ENCODE measurements at places on chromosomes 2 and 18.
A peak's percentile ranks its signal among the peaks of the same experiment; 100 is the strongest.

- no peak for DNase-seq
Observed at GRCh38 chr2:79120194-79120713, at the start of gene REG1A. TSS of gene REG1A (plus strand) at chr2:79120488. CDS start at chr2:79120862, 374 bp downstream.

DNA sequence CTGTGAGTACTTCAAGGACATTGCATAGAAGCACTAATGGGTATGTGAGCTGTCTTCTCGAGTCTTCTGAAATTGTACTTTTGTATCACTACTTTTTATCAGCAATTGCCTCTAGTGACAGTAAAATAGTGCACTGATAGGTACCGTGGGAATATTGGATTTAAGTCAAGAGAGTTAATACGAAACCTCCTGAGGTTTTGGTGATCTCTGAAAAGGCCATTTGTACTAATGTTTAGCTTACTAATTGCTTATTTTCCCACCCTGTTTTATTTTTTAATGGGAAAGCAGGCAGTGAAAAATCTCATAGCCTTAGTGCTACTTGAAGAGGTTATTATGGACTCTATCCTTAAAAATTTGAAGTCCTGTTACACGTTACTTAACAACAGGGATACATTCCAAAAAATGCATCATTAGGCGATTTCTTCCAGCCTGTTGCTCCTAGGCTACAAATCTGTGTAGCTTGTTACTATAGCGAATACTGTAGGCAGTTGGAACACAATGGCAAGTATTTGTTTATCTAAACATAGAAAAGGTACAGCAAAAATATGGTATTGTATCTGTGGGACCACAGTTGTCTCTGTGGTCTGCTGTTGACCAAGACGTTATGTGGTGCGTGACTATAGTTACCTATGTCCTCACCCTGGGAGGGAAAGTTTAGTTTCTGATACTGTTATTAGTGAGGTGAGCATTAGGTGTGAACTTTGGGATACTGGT lies 65.9 kb downstream of the CAB39 start:
- DNase-seq = no peak

DNA sequence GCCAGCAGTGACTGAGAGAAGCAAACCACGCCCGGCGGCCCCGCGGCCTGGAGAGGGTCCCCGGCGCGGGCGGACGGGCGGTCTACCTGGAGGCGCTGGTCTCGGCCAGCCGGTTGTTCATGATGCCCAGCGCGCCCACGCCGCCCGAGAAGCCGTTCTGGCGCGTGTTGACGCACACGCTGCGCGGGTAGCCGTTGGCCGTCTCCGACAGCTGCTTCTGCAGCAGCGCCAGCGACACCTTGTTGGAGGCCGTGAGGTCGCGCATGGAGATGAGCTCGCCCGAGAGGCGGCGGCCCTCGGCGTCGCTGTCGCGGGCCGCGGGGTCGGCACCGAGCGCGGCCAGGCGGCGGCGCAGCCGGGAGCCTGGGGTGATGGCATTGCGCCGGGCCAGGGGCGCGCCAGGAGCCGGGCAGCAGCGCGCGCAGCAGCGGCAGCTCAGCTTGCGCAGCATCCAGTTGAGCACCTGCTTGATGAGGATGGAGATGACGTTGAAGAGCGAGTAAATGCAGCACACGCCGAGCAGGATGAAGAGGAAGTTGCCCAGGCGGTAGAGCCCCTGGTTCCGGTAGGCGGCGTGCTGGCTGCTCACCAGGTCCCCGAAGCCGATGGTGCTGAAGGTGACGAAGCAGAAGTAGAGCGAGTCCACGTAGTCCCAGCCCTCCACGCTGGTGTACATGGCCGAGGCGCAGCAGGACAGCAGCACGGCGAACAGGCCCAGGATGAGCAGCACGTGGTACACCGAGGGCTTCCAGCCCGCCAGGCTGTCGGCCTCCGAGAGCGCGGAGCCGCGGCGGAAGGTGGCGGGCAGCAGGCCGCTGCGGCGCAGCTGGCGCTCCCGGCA lies 118.1 kb downstream of the MSH2 start:
- peak; percentile 48 for DNase-seq

DNA sequence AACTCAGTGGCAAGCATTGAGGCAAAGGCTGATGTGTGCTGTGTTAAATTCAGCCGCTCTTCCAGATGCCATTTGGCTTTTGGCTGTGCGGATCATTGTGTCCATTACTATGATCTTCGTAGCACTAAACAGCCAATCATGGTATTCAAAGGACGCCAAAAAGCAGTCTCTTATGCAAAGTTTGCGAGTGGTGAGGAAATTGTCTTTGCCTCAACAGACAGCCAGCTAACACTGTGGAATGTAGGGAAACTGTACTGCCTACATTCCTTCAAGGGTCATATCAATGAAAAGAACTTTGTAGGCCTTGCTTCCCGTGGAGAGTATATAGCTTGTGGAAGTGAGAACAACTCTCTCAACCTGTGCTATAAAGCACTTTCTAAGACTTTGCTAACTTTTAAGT lies 195.5 kb upstream of the RAB12 start:
- DNase-seq = no peak

- no peak for DNase-seq
Observed at GRCh38 chr2:36770542-36771287, 74.2 kb downstream of the VIT start.

- DNase-seq = no peak
Observed at GRCh38 chr2:233033672-233034071, 1.2 kb downstream of the NEU2 start.

DNA sequence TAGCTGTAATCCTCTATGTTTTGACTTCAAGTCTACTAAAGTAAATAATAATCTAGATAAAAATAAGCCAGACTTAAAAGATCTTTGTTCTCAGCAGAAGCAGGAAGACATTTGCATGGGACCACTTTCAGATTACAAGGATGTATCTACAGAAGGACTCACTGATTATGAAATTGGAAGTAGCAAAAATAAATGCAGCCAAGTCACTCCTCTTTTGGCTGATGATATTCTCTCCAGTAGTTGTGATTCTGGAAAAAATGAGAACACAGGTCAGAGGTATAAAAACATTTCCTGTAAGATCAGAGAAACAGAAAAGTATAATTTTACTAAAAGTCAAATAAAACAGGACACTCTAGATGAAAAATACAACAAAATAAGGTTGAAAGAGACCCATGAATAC lies 338.4 kb downstream of the ZNF804A start:
- DNase-seq = no peak

DNA sequence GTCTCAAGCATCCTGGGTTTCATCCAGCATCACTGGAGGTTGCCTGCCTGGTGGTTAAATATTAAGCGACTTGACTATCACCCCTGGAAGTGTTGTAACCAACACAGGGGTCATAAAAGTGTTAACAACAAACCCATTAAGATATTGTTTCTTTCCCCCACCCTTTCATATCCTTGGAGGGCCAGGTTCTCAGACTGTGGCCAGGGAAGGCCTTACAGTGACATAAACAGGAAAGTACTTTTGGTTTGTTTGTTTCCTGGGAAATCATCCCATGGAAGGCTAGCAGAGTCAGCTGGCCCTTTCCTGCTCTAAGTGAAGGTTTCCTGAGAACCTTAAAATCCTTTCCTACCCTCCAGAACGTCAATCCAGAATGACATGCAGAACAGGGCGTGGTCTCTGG lies 160.9 kb downstream of the CLIP4 start:
- DNase-seq = no peak

DNA sequence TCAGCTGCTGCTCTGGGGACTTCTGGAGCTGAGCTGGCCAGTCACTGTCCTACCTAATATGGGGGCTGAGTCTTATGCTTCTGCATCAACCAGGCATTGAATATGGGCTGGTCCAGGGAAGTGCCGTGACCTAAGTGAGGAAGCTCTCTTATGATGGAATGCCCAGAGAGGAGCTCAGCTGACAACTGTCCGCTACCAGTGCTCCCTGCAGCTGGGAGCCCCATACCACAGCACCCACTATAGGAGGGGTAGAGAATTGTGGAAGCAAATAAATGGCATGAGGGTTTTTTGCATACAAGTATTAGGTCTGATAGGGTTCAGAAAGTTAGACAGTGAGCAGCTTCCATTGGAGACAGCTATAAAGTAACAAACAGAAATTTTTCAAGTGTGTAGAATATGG lies 4.5 kb downstream of the TIMM21 start:
- DNase-seq = no peak

DNA sequence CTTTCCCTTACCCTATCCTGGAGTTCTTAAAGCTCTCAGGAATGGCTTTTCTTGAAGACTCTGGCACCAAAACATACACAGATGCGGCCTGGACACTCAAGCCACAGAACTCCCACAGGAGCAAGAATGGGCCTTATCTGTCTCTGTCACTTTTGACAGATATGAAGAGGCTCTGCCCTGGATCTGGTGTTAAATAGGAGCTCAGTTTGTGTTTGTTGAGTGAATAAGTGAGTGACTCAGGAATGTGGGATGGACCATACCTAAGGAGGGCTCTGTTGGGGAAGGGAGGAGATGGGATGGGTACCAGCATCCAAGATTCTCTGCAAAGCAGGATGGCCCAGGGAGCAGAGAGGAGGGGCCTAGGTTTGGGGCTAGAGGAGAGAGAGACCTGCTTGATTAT lies 33.9 kb upstream of the EPAS1 start:
- no peak for DNase-seq

GRCh38 chr2:231399046-231399852 lies 3.7 kb downstream of the B3GNT7 start:
- no peak for DNase-seq

GRCh38 chr2:224084266-224084892 lies 45.3 kb upstream of the SERPINE2 start:
- DNase-seq = no peak

DNA sequence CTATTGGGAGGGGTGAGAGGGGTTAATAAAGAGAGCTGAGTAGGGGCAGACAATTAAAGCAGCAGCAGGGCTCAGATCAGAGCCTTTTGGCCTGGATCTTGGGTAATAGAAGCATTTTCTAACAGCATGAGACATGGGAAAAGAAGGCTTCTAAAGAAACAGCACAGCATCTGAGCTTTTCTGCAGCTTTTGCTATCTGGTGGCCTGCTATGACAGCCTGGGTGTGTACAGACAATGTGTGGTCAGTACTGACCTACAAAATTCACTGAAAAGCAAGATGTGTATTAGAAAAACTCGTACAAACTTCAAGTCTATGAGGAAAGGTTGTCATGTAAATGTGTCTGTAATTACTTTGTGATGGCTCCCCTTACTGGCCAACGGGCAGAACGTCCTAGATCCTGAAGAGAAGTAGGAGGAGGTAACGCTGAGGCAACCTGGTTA lies 95.6 kb downstream of the GALNT3 start:
- DNase-seq = no peak

GRCh38 chr2:73776381-73776780 lies 3.5 kb downstream of the DUSP11 start:
- no peak for DNase-seq

DNA sequence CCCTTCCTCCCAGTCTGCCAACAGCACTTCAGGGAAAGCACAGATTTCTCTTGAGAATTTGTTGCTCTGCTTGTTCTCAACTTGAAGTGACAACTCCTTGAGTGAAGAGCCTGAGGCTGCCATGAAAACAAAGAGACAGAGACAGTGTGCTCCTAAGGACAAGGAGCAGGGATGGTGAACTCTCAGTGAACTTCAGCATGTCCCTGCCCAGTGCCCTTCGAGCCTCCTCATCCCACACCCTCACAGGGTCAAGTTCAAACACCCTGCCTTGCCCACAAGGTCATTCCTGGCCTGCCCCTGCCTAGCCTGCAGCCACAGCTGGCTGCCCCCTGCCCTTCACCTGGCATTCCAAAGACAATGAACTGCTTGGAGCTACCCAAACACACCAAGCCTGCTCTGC lies 343.5 kb upstream of the KLHL29 start:
- no peak for DNase-seq

Data from stimulated activated CD8-positive, alpha-beta memory T cell treated with anti-CD3 and anti-CD28 coated beads, Interleukin-7, amount 100 ng/mL, for 1 hour (primary cell).